ENCODE measurements at places on chromosomes 6 and 20. TPM values are rescaled to one million over a fixed set of nuclear protein-coding genes. Genes with fewer than 3 reads are reported as not detected.

RSPH4A gene
- 0.31 TPM for total RNA-seq

CD93 gene
- under 0.01 TPM for total RNA-seq

STXBP5 gene
- 60.0 TPM for total RNA-seq

ZKSCAN3 gene
- total RNA-seq = 5.5 TPM

GUCA1A gene
- not detected for total RNA-seq

C2 gene
- 2.4 TPM for total RNA-seq

CST7 gene
- not detected for total RNA-seq

ZNF391 gene
- total RNA-seq = 1.00 TPM

ATP5F1E gene
- total RNA-seq = 28.0 TPM

ZNF831 gene
- total RNA-seq = not detected

MROH8 gene
- 2.5 TPM for total RNA-seq

BIRC7 gene
- total RNA-seq = 65.1 TPM

DEF6 gene
- 0.15 TPM for total RNA-seq

MOG gene
- not detected for total RNA-seq

MYLK2 gene
- total RNA-seq = under 0.01 TPM

ZHX3 gene
- 16.4 TPM for total RNA-seq

AURKA gene
- 39.2 TPM for total RNA-seq

RALGAPB gene
- total RNA-seq = 29.3 TPM

MCHR2 gene
- total RNA-seq = not detected

PRDM13 gene
- total RNA-seq = not detected

HSPA1L gene
- total RNA-seq = 0.67 TPM

MOCS1 gene
- 17.9 TPM for total RNA-seq

POU3F2 gene
- under 0.01 TPM for total RNA-seq

RBM38 gene
- total RNA-seq = 15.6 TPM

BNIP5 gene
- under 0.01 TPM for total RNA-seq

HCRTR2 gene
- total RNA-seq = not detected

SYNDIG1 gene
- 0.15 TPM for total RNA-seq

PDRG1 gene
- 2.2 TPM for total RNA-seq

STMND1 gene
- total RNA-seq = not detected
